HFF-Myc (cell line): ENCODE measurements at places on chromosomes 1 and 21.

GRCh38 chr1:189696297-189696696, 781.4 kb downstream of the BRINP3 start:
- DNase-seq = no peak

GRCh38 chr1:13590486-13590885, 6.9 kb downstream of the PDPN start:
- DNase-seq = no peak

DNA sequence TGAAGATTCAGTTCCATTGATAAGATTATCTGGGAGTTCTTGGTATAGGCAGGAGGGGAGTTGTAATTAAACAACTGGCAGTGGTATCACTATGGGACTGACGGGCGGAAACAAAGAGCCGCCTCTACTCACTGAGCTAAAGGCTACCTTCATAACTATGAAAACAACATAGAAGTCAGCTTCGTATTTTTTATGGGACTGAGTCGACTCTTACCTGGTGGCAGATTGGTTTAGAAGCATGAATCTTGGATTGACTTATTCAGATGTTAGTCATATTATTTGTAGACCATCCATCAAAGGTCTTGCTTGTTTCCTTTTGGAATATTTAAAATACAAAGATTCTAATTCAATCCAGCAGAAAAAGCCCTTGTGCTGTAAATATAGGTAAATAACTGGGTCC, 6.3 kb upstream of the HHIPL2 start:
- DNase-seq = no peak

GRCh38 chr1:67957066-67957465, 93.4 kb downstream of the DIRAS3 start:
- no peak for DNase-seq

DNA sequence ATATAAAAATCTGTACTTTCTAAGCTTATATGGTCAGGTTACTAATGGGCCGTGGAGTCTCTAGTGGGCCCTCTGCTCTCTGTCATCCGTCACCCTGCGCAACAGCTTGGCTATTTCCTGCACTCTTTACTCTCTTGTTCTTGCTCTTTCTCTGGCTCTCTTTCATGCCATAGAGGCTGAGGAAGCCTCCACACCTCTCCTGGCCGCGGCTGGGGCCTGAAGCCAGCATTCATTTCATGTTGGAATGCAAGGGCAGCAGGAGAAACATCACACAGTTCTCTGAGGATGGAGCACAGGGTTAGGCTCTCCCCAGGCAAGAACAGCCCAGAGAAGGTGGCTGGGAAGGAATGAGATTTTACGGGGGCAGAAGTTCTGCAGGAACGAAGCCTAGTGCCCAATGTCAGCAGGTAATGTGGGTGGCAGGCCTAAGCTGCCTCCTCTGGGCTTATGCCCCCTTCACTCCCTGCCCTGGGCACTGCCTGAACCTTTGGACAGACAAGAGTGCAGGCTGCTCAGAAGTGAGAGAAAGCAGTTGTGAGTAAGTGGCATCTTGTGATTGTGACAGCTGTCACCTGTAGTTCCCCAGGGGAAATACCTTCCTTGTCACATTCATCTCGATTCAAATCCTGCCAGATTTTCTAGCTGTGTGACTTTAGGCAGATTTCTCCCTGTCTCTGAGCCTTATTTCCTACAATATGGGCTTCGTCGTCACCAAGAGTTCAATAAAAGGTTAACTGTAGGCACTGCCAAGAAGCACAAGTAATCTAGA, 3.6 kb upstream of the FHAD1 start:
- DNase-seq = no peak

- no peak for DNase-seq
Observed at GRCh38 chr1:225852413-225853124, 29.6 kb downstream of the TMEM63A start.

DNA sequence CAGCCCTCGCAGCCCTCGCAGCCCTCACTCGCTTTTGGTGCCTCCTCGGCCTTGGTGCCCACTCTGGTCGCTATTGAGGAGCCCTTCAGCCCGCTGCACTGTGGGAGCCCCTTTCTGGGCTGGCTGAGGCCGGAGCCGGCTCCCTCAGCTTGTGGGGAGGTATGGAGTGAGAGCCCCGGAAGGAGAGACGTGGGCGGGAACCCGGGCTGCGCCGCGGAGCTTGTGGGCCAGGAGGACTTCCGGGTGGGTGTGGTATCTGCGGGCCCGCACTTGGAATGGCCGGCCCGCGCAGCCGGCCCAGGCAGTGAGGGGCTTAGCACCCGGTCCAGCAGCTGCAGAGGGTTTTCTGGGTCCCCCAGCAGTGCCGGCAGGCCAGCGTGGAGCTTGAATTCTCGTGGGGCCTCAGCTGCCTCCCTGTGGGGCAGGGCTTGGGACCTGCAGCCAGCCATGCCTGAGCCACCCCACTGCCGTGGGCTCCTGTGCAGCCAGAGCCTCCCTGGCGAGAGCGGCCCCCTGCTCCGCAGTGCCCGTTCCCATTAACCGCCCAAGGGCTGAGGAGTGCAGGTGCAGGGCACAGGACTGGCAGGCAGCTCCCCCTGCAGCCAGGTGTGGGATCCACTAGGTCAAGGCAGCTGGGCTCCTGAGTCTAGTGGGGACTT, 9.9 kb upstream of the CFHR2 start:
- DNase-seq = no peak

DNA sequence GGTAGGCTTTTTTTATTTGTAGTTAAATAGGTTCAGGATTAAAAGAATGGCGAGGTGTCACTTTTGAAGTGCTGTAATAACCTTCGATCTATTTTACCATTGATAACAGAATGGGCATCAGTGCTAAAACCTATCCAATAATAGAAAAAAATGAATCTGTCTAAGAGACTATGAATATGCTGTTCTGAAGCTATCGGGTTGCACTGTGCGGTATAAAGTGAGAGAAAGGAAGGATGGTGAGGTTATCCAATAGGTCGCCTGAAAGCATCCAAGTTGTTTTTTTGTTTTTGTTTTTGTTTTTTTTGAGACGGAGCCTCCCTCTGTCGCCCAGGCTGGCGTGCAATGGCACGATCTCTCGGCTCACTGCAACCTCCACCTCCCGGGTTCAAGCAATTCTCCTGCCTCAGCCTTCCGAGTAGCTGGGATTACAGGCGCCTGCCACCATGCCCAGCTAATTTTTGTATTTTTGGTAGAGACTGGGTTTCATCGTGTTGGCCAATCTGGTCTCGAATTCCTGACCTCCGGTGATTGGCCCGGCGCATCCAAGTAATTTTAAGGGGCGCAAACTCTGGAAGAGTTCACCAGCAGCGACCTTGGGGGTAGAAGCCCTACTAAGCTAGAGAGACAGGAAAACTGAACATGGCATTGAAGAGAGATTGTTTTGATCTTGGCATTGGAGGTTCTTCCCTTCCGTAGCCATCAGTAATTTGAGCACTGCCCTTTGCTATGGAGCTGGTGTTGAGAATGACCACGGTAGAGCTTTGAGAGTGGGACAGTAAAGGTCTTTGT, 8.7 kb upstream of the MDM4 start:
- DNase-seq = no peak

- DNase-seq = no peak
Observed at GRCh38 chr1:219773775-219774174, 154.6 kb downstream of the SLC30A10 start.

GRCh38 chr1:217896490-217896889, 265.3 kb downstream of the SPATA17 start:
- no peak for DNase-seq

DNA sequence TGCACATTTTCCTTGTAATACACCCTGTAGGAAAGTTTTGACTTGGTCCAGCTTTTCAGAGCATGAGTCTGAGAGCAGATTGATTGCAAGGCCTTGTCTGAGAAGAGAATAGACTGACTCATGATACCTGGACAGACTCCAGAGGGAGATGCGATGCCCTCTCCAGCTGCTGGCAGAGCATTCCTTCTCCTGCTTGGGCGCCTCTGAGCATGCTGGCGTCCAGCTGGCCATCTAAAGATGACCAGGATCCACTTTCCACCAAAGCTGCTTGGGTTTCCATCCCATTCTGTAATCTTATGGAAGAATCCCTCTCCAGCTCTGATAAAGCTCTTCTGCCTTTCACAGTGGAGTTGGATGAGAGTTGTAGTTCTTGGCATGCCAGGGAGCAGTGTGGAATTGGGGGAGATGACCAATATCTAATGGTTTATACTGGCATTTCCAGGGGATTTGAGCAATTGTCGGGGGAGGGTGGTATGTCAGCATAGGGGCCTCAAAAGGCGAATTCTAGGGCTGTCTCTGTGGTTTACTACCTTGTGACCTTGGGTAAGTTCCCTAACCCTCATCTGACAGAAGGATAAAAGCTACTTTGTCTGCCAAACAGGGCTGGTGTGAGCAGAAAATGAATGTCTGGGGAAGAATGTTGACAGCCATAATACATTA, 19.5 kb downstream of the SZRD1 start:
- peak; percentile 20 for DNase-seq

DNA sequence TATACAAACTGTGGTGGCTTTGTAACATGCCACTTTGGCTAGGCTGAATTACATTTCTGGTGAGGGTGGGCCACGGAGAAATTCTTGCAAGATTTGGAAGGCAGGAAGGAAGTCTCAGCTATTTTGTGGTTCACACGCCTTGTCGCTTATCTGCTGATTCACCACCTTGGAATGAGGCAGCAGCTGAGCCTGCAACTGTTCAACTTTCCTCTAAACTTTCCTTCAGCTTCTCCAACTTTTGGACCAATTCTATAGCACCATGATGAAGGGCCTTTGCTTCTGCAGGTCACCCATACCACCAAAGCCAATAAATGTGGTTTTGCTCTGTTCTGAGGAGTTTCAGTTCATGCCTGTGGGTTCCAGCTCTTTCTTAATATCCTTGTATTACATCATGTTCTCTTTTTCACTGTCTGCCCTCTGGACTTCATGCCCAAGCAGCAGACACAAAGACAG, 337.6 kb upstream of the SNX7 start:
- peak; percentile 93 for DNase-seq

DNA sequence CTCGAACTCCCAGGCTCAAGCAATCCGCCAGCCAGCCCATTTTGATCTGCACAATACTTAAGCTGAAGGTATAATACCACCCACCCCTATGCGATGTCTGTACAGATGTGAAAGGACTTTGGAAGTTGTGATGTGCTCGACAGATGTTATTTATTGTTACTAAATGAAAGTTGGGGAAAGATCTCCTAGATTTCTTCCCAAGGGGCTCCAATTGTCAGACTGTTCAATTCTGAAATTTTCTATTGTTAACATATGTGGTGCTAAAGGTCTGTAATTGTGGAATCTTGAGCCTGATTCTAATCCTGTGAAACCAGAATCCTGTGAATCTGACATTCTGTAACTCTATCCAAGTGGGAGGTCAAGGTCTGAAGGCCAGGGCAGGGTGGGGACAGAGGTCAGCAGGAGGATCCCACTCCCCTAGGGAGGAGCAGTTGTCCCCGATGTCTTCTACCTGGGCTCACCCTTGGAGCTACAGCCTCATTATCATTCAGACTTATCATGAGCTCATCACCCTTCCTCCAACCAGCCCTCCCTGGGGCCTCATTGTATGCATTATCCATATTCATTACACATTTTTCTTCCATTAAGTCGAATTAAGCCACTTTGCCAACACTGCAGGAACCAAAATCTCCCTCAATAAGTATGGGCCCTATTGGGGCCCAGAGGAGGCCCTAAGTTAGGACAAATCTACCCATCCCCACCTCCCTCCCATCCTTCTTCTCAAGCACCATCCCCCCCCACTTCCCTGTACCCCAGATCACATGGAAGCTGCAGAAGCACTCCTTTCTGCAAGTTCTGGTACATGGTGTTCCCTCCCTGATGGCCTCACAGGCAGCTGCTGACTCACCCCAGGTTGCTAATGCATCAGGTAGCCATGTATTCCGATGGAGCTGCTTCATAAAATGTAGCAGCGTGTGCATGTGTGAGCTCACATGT, 32.3 kb downstream of the SHISAL2A start:
- DNase-seq = no peak

DNA sequence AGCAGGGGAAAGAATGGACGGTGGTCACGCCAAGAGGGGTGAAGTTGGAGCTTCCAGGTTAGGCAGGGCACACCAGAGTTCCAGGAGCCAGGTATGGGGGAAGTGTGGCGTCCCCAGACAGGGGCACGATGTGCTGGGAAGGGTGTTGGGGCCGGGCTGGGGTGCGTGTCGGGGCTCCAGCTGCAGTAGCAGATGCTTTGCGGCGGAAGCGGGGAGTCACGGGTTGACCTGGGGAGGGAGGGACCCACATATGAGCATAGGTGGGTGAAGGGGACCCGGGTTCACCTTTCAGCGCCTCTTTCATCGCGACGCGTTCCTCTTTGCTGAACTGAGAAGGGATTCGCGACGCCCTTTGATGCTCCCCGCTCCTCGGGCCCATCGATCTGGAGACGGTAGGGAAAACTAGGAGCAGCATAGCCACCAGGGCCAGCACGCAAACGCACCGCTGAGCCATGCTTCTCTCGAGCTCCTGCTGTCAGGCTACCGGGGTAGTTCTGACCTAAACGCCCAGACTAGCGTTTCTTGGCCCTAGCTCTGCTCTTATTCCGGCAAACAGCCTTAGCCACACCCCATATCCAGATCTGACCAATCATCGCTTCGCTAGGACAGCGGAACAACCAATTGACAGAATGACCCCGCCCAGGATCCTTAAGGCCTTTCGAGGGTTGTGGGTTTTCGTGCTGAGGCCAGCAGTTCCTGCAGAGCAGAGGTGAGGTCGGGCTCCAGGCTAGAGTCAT, at the start of gene PM20D1:
Gene PM20D1 (minus strand): TSS at position 514 of the 737 bp plus-strand sequence. CDS start 60 bp downstream, at position 454.
- peak; percentile 40 for DNase-seq

DNA sequence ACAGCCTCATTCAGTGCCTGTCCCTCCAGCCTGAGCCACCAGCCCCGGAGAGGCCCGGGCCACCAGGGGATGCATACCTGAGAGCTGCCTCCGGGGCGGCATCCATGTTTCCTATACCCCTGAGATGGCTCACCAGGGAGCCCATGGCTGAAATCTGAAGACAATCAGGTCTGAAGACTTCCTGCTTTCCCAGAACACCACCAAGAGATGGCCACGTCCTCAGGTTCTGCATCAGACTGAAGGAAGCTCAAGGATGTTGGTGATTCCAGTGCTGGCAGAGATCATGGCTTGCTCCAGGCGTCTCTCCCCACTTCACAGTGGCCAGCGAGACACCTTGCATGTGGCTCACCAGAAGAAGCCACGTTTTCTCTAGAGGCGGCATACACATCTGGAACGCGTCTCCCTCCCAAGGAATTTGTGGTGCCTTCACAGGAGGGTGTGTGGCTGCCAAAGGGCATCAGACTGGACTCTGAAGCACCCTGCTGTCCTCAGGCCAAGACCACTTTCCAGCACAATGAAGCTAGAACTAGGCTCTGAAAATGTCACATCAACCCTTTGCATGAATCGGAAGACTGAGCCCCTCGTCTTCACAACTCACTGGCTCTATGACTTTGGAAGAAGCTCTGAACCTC, 170.7 kb upstream of the IRF2BP2 start:
- DNase-seq = no peak

DNA sequence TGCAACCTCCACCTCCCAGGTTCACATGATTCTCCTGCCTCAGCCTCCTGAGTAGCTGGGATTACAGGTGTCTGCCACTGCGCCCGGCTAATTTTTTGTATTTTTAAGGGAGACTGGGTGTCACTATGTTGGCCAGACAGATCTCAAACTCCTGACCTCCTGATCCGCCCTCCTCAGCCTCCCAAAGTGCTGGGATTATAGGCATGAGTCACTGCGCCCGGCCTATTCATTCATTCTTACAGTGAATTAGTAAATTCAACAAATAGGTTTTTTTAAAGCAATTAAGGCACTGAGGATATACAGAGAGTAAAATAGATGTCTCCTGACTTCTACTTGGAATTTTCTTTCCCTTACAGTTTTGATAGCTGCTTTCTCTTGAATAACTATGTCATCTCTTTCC, 43.5 kb downstream of the CDC42 start:
- DNase-seq = no peak
